RPMI7951 (cell line): ENCODE measurements at places on chromosomes 5 and 9.
A peak's percentile ranks its signal among the peaks of the same experiment; 100 is the strongest.

DNA sequence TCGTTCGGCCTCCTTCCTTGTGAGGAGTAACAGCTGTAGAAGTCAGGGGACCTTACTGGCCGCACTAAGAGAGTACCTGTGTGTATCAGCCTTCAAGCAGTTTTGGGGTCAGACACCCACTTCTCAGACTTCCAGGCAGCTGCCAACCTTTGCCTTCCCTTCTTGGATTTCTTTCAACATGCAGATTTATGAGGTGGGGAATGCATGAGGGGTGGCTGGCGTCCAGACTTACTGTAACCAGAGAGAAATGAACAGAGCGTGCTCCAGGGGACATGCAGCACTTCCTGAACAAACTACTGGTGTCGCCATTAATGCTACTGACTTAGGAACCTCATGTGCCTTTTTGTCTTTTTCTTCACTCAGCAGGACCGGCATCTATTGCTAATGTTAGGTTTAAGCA, 46.7 kb downstream of the INSYN2B start:
- DNase-seq: no peak

DNA sequence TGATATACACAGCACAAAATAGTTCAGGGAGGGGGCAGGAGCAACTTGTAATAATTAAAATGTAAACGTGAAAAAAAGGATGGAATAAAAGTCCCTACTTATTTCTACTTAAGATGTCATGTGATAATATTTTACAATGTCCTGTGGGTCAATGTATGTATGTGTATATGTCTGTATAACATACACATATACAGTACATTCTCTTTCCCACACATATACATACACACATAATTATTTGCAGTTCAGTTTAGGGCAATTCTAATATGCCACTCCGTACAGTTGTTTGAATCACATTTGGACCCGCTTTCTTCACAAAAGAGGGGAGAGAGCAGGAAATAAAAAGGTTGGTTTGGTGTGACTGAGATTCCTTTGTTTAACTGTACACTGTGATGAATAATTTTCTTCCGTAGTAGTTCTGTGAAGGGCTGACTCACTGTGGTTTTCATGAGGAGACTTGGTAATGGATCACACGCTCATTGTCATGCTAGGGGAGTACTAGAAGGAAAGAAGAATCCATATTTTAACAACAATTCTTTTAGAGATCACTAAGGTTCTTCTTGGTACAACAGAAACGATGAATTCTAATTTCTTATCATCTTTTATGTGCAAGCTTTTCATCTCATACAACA, 26.2 kb upstream of the ACOT12 start:
- peak; percentile 89 for DNase-seq

GRCh38 chr9:68961587-68961986, 52.3 kb downstream of the PRKACG start:
- no peak for DNase-seq

DNA sequence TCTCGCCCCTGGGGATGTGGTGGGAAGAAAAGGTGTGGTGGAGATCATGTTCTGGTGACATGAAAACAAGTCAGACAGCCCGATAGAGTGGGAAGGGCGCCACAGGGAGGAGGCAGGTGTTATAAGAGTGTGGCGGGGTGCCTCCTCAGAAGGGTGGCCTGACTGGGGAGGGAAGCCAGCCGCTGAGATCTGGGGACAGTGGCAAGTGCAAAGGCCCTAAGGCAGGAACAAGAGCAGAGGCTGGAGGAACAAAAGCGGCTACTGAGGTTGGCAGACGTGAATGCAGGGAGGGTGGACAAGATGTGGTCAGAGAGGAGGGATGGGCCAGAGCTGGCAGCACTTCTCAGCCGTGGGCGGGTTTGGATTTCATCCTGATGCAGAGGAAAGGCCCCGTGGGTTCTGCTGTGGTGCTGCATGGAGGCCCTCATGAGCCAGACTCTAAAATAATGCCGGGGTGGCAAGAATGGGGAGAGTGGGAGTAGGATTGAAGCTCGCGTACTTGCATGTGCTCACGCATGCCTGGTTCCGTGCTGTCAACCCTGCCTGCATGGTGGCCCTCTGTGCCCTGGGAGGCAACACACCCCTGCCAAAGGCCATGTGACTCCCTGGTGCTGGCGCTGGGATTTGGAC, 89.2 kb downstream of the MVB12B start:
- no peak for DNase-seq

DNA sequence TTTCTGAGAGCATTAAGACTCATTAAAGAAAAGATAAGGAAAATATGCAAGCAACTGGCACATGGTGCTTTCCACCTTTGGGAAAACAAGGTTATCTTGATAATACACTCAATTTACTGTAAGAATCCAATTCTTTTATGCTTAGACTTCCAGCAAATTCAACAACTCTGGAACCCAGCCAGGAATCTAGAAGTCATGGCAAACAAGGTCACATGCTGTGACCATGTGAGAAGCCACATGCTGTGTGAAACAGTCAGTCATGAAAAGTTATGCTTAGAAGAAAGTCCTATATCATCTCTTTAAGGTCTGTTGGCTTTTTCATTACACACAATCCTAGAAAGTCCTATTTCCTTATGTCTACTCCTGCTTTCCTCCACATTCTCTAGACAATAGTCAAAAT, 581.8 kb upstream of the C9orf72 start:
- no peak for DNase-seq

- DNase-seq: no peak
These were observed 145.4 kb downstream of the BNC2 start for GRCh38 chr9:16725066-16725465.

GRCh38 chr9:95570150-95570549, 53.4 kb upstream of the PTCH1 start:
- DNase-seq: peak; percentile 43

DNA sequence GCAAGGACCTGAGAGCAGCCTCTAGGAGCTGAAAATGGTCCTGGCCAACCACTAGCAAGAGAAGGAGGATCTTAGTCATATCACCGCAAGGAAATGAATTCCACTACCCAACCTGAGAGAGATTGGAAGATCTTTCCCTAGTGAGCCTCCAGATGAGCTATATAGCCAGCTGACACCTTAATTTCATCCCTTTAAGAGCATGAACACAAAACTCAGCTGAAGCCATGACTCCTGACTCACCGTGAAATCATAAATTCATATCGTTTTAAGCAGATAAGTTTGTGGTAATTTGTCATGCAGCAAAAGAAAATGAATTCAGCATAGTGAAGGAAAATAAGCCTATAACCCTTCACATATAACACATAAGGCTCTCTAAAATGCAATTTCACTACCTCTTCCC, 23.5 kb downstream of the MAPKAP1 start:
- DNase-seq: no peak

- DNase-seq: peak; percentile 3
These were observed 51.3 kb downstream of the ARL15 start for GRCh38 chr5:54259090-54259489.

GRCh38 chr5:74021126-74021525, 395.1 kb downstream of the ARHGEF28 start:
- DNase-seq: no peak

DNA sequence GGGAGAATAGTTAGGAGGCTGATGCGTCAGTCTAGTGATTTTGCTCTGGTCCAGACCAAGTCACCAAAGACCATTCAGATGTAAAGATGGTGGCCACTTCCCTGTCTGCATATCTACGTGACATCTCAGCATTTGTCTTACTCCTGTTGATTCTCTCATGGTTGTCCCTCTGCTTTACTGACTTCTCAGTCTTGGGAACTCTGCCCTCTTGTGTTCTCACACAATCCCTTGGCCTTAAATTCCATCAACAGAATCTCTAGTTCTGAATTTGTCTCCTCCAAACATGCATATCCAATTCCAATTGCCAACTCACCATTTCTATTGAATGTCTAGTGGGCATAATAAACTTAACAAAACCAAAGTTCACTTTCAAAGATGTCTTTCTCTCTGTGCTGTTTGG, 147.8 kb downstream of the SLC24A2 start:
- DNase-seq: no peak

DNA sequence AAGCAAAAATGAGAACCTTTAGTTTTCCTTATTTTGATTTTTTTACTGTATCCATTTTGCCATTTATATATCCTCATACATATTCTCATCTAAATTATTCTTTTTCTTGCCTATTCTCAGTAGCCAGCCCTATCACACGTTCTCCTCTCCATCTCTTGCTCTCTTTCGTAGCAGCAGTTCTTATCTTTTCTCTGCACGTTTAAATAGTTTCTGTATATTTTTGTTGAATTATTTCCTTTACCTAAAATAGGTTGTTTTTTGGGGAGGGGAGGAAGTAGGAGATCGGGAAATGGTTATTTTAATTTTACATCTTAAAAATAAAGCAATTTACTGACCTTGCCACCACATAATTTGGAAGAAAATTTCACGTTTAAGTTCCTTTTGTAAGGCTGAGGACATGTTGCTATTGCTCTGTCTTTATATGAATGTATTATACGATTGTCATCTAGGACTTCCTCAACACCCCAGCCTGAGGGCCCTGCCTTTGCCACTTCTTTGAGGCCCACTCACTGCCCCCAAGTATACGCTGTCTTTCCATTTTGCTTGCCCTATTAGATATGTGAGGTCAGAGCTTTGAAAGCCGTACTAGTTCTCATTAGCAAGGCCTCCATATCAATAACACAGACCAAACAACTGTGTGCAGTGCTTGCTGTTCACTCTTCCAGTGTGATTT, 140.3 kb downstream of the GNAQ start:
- DNase-seq: no peak

GRCh38 chr9:127812936-127813675, 10.4 kb downstream of the FPGS start:
- DNase-seq: no peak

- DNase-seq: peak; percentile 0
These were observed 831.1 kb downstream of the NR2F1-AS1 start for GRCh38 chr5:92749943-92750342.

DNA sequence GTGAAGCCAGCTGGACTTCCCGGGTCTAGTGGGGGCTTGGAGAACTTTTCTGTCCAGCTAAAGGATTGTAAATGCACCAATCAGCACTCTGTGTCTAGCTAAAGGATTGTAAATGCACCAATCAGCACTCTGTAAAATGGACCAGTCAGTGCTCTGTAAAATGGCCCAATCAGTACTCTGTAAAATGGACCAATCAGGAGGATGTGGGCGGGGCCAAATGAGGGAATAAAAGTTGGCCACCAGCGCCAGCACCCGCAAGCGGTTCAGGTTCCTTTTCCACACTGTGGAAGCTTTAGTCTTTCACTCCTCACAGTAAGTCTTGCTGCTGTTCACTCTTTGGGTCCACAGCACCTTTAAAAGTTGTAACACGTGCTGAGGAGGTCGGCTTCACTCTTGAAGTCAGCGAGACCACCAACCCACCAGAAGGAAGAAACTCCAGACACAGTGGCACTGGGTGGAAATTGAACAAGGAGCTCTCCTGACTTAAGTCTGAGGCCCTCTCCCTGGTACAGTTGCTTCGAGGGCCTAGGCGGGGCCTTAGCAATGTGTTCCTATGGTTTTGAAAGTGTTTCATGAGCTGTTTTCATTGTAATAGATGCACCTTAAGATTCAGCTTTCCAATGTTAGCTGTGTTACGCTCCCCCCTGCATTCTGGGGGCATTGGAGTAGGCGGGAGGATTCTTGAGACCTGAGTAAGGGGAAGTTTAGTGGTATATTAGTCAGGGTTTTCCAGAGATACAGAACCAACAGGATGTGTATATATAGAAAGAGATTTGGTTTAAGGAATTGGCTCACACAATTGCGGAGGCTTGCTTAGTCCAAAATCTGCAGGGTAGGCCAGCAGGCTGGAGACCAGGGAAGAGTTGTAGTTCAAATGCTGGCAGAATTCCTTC, 21.5 kb upstream of the MYO10 start:
- peak; percentile 93 for DNase-seq

GRCh38 chr9:126698251-126698650, 84.5 kb downstream of the LMX1B start:
- DNase-seq: no peak

DNA sequence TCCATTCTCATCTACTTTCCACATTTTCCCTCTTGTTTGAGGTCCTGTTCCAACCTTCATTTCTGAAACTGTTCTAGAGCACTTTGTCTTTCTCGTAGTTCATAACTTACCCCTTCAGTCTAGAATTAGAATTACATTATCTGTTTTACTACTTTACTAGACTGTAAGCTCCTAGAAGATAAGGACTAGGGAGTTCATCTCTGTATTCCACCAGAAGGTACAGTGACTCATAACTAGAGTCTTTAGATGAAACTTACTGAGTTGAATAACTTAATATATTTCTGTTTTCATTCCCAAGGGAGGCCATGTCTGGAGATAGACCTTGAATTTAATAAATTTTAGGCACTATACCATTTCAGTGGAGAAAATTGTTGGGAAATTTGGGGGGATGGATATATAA, 38.7 kb downstream of the G3BP1 start:
- DNase-seq: no peak
